Cerebellar nuclear complex (tissue), 1 donor: ENCODE measurements at places on chromosomes 2 and 18.
A peak's percentile ranks its signal among the peaks of the same experiment; 100 is the strongest.

DNA sequence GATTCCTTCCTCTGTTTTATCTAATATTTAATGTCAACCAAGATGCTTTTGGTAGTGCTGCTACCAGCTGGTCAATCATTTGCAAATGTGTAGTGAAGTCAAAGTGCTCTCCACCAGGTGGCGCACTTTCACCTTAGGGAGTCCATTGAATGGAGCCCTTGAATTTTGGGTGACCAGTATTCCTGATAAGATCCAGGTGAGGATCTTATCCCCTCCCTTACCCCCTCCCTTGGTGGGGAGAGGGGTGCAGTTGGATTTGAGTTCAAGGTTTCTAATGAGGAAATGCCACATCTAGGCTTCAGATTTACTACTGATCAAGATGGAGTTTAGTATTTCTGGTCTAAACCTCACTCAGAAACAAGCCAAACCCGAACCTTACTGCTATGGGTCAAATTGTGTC is 12.0 kb upstream of the E2F6 start:
- peak; percentile 74 for DNase-seq

DNA sequence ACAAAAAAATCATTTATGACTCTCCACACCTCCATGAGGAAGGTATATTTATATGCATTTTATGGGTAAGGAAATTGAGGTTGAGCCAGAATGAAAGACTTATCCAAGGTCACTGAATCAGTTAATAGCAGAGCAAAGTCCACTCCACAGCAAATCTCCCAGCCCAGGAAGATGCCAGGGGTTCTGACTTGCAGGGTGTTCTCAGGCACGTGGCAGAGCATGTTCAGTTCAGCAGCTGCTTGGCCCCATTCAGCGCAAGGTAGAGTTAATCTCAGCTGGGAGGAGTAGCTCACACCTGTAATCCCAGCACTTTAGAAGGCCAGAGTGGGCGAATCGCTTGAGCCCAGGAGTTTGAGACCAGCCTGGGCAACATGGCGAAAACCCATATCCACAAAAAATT is 17.8 kb upstream of the DGKD start:
- DNase-seq, result no peak

GRCh38 chr2:109452318-109453305 is 161.2 kb downstream of the SEPTIN10 start:
- no peak for DNase-seq

GRCh38 chr2:226447338-226448300 is 352.0 kb downstream of the IRS1 start:
- no peak for DNase-seq

DNA sequence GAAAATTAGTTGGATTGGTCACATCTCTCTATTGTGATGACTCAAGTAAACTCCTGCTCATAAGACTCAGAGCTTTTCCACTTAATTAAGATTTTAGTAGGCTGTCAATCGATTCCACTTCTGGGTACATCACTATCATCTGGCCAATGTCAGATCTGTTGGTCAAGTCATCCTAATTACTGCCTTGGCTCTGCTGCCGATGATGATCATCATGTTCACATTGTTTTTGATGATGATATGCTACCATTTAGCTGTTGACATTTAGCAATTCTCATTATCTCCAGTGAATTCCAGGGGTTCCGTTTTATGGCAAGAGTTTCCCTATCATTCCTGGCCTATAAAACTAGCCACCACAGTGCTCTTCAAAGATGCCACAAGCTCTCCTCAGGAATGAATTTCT is 253.4 kb downstream of the IKZF2 start:
- no peak for DNase-seq

DNA sequence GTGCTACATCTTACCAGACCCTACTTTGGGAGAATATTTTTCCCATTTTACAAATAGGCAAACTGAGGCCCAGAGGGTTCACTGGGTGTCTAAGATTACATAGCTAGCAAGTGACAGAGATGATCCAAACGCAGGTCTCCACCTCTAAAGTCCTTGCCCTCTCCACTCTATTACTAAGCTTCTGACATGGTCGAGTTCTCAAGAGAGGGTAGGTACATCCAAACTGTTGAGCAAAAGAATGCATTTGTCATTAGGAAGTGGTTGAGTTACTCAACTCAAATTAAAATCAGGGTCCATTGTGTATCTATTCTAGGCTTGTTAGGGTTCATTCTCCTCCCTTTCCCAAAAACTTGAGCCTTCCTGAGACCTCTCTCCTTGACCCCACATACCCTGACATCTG is 680.6 kb upstream of the FANCL start:
- no peak for DNase-seq

DNA sequence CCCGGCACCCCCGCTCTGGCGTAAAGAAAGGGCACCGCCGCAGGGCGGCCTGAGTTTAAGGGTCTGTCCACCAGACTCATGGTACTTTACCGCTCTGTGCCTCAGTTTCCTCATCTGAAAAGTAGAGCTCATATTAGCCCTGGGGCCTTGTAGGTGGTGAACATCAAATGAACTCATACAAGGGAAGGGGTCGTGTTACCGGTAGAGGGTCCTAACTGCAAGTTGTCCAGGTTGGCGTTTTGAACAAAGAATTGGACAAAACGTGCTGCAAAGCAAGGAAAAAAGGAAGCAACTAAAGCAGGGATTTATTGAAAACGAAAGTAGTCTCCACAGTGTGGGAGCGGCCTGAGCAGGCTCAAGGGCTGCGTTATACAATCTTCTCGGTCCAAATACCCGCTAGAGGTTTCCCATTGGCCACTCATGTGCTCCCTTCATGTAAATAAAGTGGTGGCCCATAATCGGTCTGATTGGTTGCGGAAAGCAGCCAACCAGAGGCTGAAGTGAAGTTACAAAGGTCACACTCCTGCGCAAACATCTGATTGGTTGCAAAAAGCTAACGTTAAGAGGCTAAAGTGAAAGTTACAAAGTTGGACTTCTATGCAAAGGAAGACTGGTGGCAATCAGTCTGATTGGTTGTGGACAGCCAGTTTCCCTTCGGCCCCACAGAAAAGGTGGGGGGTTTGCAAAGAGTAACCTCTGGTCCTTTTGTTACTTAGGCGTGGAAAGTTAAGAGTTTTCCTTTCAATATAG is 80.7 kb upstream of the LDLRAD4 start:
- DNase-seq, result no peak

DNA sequence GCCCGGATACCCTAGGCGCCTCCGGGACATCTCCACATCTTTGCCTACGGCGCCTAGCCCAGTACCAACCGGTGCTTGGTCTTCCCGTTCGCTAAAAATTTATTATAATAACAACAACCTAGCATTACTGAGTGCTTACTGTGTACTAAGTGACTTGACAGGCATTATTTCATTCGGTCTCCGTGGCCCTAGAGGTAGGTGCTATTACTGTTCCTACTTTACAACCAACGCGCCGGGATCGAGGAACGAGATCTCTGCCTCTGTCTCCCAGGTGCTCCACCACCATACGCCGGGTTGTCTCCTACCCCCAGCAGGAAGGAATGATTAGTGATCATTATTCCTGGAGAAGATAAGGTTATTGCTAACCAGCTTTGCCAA is 657 bp upstream of the BIN1 start:
- DNase-seq, result no peak

DNA sequence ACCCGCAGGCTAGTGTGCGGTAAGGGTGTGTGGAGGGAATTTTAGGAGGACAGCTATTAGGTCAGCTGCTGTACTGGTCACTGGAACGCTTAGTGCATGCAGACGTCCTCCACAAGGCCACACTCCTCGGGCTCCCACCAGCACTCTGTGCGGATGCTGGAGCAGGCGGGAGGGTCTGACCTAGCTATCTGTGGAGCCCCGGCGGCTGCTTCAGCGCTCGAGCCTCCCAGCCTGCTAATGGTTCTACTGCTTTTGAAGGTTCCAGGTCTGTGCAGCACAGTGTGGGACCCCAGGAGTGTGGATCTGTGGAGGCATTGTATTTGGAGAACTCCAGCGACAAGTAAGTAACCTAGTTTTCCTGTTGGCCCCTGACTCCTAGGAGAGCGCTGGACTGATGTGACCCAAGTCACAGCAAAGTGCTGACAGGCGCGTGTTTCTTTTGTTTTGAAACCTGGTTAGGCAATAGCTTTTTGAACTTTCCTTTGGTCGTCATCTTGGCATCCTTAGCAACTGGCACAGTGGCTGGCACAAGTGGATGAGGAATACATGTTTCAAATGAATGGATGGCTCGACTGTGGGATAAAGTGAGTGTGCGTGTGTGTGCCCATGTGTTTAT is 113.5 kb downstream of the ZNF236 start:
- DNase-seq, result no peak

DNA sequence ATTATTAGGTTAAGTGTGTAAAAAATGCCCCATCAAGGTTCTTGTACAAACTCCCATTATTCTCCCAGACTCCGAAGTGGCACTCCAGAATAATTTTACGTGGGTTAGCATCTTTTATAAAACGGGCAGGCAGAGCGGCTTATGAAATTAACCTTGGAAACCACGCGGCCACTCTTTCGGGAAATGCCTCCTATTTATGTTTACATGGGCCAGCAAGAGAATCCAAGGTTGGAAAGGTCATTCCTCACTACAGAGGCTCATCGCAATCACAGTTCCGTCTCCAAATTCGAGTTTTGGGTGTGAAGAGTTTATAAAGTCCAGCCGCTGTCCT is 1.2 kb upstream of the IMPA2 start:
- no peak for DNase-seq

DNA sequence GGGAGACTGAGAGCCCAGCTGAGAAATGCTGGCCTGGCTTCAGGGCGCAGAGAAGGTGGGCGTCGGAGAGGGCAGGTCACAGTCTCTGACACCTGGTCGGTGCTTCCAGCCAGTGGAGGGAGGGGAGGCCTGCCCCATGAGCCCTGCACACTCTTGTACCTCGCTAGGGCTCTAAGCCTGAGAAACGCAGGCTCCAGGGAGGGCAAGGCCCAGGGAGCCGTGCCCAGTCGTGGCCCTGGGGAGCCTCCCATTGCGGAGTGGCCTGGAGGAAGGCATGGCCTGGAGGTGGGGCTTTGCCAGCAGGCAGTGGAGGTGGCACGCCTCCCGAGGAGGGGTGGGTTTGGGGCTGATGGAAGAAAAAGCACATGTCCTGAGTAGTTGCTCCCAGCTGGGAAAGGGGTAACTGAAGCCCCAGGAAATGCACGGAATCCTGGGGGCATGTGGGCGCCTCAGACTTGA is 39.0 kb downstream of the MTERF4 start:
- DNase-seq, result no peak

- no peak for DNase-seq
Measured at GRCh38 chr18:38256366-38256765, 690.8 kb upstream of the CELF4 start.

GRCh38 chr18:55866006-55866405 is 278.0 kb upstream of the TCF4 start:
- no peak for DNase-seq

- DNase-seq, result no peak
Measured at GRCh38 chr2:172342611-172343010, 84.8 kb upstream of the ITGA6 start.

DNA sequence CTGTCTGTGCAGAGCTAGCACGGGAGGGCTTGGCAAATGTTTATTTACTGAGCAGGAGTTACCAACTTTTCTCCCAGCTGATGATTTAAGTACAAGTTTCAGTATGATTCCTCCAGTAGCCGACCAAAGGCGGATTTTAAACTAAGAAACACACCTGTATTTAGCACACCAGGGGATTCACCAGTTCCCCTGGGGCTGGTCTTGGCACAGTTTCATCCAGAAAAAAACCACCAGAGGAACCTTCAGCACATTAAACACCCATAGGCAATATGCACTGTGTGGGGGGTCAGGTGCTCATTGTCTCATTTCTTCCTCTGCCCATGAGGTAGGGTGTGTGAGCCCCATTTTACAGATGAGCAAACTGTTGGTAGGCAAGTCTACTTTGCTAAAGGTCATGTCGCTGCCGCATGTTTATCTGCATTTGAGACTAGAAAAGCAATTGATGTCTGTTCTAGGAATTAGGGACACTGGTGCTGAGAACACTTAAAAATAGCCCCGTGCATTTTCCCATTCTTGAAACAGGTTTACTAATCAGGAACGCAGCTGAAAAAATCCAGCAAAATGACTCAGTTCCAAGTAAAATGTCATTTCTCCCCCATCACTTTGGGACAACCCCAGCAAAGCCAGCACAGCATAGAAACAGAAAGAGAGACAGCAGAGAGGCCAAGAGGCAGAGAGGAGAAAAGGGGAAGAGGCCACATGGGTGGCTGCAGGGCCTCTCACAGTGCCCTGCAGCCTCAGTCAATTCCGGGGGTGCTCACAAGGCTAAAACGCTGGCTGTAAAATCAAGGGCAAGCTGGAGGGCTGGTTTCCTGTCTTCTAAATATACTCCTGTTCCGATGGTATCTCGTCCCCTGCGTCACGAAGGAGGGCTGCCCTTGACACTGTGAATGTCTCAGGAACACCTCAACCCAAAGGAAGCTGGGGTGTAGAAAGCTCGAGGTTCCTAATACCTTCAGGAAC is 166.8 kb upstream of the ID2 start:
- no peak for DNase-seq

DNA sequence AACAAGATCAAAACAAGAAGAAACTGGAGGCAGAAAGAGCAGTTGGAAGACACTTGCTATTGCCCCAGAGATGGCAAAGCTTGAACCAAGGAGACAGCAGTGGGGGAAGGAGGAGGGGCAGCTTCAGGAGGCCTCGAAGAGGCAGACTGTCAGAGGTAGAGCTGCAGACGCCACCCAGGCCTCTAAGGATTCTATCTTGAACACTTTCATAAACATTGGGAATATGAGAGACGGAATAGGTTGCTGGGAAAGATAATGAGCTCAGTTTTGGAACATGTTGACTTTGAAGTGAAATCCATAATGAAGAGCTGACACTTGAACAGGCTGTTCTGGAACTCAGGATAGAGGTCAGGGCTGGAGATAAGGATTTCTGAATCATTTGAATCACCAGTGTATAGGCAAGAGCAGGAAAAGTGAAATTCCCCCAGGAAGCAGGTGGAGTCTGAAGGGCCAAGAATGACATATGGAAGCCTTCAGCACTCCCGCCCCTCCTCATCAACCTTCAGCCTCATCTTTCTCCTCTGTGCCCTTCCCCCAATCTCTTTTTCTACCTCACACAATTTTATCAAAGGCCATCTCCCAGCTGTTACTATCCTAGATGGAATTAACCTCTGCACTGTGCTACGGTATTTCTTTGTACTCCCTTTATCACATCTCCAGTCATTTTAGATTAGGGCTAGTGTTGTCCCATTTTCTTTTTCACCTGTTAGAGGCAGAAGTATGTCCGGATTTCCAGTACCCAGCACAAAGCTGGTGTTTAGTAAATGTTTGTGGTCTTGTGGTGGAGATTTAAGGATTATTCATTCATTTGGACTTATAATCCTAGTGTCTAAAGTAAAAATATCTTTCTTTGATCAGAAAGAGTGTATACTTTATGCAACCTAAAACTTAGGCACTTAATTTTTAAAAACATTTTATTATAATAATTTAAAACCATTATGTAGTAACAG is 47.5 kb upstream of the RTN4 start:
- no peak for DNase-seq

DNA sequence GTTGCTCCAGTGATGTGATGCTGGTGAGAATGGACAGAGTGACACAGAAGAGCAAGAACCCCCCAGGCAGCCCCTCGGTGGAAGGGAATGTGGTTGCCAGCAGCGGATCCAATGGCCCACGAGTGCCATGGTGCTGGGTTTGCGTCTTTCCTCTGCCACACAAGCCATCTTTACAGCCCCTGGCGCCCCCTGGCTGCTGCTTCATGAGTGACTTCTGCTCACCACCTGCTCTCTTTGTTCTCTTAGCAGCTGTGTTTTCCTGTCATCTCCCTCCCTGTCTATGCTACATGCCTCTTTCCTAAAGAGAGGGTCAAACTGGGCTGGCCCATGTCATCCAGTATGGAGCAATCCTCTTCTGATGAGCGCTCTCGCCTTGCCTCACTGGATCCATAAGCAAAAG is 300.0 kb upstream of the SMIM21 start:
- no peak for DNase-seq
